ENCODE measurements at places on chromosomes 4 and X.
A peak's percentile ranks its signal among the peaks of the same experiment; 100 is the strongest.

DNA sequence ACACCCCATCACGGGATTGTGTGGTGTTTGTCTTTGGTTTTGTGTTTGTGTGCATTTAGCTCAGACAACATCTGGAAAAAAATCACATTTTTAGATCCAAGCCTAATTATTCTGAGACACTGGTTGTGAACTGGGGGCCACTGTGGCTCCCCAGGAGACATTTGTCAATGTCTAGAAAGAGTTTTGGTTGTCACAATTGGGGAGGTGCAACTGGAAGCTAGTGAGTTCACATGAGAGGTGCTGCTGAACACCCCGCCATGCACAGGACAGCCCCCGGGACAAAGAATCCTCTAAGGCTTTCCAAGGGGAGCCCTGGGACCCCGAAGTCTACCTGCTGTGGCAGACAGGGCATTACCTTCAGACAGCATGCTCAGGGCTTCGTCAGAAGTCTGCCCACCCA, 26.5 kb downstream of the GPR143 start:
- no peak for DNase-seq

- DNase-seq, result peak; percentile 81
Measured at GRCh38 chr4:2787230-2788100, 5.4 kb upstream of the SH3BP2 start.

DNA sequence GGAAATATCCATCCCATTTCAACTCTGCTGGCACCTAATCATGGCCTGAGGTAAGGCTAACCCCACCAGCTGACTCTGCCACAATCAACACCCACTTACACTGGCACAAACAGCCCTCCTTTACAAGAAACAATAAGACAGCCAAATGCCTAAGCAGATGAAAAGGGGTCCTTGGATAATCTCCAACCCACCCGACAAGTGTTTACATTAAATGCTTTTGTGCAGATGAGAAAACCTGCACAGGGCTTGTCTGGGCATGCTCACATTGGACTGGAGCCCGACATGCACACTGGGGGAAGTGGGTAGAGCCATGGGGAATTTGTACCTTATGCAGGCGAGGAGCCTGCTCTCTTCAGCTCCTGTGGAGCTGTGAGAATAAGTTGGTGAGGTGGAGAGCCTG, 138.9 kb upstream of the ITM2A start:
- no peak for DNase-seq

- no peak for DNase-seq
Measured at GRCh38 chrX:4004822-4005221, 291.4 kb upstream of the PRKX start.

GRCh38 chr4:116005806-116006088, 892.3 kb upstream of the NDST4 start:
- no peak for DNase-seq

DNA sequence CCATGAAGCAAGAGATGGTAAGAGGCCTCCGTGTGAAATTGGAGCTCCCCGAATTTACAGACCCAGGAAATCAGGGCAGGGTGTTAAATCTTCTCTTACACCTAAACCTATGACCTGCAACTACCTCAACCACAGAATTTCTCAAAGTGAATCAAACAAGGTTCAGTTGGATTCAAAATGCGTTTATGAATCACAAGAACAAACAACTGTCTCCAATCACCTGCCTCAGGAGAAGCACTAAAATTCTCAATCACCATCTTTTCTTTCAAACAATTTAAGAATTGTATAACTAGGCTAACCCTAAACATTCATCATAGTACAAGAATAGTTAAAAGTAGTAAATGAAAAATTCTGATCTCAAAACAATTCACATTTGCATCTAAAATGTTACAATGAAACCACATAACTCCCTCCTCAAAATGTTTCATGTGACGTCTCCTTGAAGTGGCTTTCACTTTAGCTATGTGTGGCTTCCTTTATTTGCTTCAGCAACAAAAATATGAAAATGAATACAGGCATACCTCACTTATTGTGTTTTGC, 19.2 kb downstream of the PPP3CA start:
- peak; percentile 29 for DNase-seq

DNA sequence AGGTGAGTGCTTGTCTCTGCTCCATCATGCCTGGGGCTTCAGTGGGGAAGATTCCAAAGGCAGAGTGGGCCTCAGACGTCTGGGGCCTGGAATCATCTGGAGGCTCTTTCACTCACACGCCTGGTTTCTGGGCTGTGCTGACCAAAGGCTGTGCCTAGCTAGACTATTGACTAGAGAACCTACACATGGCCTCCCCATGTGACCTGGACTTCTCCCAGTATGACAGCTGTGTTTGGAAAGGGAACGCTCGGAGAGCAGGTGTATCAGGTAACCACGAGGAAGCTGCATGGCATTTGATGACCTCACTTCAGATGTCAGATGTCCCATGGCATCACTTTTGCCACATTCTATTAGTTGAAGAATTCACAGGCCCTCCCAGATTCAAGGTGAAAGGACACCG, 51.0 kb downstream of the ADGRL3 start:
- no peak for DNase-seq

DNA sequence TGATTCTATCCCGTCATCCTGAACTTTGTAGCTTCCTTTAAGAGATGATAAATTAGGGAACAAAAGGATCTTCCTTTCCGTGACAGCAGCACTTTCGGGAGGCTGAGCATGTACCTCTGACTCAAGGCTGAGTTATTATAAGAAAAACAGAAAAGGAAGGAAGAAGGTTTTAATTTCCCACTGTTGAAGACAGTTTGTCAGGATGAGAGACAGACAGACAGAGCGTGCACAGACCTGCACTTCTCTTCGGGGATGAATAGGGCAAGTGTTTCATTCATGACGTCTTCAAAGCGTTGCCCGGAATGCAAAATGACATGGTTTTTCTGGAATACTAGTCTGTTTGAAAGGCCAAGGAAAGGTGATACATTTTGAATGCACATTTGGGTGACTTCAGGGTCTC, 405.3 kb upstream of the FAT1 start:
- DNase-seq, result no peak

DNA sequence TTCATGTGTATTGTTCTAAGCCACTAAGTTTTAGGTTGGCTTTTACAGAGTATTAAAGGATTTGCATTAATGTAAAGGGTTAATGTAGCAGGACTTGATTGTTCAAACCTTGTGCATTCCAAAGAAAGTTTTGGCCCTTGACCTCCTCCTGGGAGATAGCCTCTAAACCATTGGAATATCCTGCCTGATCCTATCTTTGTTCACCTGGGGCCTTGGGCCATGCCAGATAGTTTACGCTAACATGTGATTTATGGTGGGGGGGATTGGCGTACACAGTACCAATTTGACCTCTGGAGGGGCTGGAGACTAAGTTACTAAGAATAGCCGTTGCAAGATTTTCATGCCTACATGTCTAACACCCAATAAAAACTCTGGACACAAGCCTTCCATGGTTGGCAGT, 1002.7 kb upstream of the PABPC4L start:
- no peak for DNase-seq

GRCh38 chrX:39377773-39378172, 576.5 kb downstream of the MID1IP1 start:
- DNase-seq, result no peak

GRCh38 chr4:18858229-18858922, 836.8 kb upstream of the LCORL start:
- DNase-seq, result no peak

DNA sequence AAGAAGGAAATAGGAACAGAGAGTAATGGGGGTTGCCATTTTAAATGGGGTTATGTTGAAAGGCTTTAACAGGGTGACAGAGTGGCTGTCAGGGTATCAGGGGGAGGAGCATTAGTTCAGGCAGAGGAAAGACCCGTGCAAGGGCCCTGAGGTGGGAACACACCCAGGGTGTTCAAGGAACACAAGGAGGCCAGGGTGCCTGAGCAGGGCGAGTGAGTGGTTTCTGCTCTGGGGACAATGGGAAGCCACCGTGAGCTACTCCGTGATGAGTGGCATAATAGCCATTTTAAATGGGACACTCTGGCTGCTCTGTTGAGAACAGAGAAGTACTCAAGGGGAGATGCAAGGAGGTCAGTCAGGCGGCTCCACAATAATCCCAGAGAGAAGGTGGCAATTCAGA, 4.5 kb downstream of the EVC2 start:
- DNase-seq, result no peak
